ENCODE measurements at places on chromosomes 16 and 17.

GRCh38 chr16:66084306-66084705, 282.2 kb upstream of the CDH5 start:
- DNase-seq, result no peak

DNA sequence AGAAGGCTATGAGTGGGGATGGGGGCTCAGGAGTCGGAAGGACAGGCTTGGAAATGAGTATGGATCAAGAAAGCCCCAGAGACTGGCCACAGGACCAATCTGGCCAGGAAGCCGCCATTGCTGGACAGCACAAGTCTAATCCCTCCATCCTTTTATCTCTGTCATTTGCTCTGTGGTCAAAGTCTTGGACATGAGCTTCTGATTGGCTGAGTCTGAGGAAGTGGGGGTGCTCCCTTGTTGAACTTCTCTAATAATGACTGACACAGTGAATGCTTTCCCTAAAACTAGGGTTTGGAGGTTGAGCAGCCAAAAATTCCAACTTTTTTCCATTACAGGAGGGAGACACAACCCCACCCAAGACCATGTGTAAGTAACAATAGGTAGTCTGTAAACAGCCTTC, 97.4 kb downstream of the MARF1 start:
- DNase-seq, result no peak

- DNase-seq, result no peak
Measured at GRCh38 chr16:64991001-64991400, 130.9 kb downstream of the CDH11 start.

DNA sequence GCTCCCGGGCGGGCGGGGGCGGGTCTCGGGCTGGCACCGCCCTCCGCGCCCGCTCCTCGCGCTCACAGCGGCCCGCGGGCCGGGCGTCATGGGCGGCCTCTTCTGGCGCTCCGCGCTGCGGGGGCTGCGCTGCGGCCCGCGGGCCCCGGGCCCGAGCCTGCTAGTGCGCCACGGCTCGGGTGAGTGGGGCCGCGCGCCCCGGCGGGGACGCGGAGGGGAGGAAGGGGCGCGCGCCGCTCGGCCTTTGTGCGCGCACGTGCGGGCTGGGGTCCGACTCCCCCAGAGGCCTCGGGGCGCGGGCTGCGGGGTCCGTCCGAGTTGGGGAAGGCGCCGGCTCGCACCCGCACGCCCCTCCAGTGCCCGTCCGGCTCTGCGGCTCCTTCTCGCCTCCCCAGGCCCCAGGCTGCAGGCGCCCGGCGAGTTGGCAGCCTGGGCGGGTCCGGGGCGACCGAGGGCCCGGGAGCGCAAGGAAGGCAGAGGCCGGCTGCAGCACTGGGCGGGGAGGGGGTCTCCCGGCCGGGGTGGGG, at the start of gene NME4:
TSS of gene NME4 (plus strand) at position 65 of the 527 bp plus-strand sequence. CDS start at position 89, 24 bp downstream.
- no peak for DNase-seq

DNA sequence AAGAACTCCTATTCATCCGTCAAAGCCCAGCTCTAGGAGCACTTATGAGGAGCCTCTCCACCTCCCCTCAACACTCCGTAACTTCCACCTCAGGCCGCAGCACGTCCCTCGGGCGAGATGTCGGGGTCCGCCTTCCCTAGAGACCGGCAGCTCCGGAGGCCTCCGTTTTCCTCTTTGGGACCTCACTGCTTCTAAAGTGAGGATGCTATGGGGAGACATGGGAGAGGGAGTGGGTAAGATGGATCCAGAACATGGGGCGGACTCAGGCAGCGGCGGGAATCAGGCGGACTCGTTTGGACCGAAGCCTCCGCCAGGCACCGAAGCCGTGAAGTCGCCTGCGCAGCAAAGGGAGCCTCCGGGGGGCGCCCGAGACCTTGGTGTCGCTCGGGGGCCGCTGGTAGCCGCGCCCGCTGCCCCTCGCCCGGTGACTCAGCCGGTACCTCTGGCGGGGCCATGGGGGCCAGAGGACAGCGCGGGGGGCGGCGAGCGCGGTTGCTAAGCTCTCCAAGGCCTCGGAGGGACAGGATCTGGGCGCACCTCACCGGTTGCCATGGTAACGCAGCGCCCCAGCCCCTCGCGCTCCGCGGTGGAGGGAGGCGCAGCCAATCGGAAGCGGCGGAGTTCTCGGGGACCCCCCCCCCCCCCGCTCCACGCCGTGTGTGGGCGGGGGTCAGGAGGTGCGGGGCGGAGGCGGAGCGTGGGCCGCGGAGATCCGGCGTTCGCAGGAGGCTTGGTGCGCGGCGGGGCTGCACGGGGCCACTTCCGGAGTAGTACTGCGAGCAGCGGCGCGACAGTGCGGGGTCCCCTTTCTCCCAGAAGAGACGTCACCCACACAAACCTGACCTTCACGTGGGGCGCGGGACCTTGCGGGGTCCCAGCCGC, 1.3 kb upstream of the HIC1 start:
- DNase-seq, result no peak

DNA sequence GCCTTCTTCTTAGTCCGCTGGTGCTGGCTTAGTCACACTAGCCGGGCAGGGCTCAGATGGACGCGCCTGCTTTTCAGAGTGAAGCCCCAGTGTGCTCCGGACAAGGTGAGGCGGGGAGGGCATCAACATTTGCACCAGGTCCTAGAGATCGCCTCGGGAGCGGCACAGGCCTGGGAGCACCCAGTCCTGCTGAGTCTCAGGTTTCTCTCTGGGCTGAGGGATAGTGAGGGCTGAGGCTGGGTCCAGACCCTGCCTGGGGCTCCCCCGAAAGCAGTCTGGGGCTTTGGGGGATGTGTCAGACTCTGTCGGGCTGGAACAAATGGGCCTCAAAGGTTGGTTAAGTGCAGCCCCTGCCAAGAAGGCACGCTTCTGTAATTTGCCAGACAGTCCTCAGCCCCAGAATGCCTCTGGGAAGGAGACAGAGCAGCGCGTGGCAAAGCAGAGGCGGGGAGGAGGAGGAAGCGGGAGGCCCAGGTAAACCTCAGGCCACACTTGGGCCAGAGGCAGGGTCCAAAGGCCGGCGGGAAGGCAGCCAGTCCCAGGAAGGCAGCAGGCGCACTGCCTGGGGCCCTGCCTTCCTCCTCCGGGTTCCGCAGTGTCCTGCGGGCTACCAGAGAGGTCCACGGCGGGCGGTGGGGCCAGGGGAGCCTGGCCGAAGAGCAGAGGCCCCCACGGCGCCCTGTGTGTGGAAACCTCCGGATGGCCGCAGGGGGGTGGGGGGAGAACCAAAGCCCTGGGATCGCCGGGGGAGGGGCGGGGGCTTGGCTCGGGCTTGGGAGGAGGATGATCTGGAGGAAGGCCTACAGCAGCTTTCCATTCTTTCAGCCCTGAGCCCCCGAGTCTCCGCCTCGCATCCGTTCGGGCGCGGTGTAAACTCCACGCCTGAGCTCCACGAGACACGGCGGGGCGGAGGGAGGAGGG, 39.5 kb upstream of the ATP2A3 start:
- DNase-seq, result no peak

- no peak for DNase-seq
Measured at GRCh38 chr17:48756830-48757251, 28.3 kb upstream of the HOXB13 start.

- no peak for DNase-seq
Measured at GRCh38 chr17:48577330-48577945, 712 bp downstream of the HOXB4 start.

All from epithelial cell of prostate (primary cell).